ENCODE measurements at places on chromosomes 4 and X.
A peak's percentile ranks its signal among the peaks of the same experiment; 100 is the strongest.

- DNase-seq, result no peak
Measured at GRCh38 chrX:150410513-150410912, 47.4 kb downstream of the MAMLD1 start.

- no peak for DNase-seq
Measured at GRCh38 chr4:6325788-6326290, 56.2 kb downstream of the WFS1 start.

- no peak for DNase-seq
Measured at GRCh38 chr4:139175646-139176301, 1.2 kb downstream of the ELF2 start.

DNA sequence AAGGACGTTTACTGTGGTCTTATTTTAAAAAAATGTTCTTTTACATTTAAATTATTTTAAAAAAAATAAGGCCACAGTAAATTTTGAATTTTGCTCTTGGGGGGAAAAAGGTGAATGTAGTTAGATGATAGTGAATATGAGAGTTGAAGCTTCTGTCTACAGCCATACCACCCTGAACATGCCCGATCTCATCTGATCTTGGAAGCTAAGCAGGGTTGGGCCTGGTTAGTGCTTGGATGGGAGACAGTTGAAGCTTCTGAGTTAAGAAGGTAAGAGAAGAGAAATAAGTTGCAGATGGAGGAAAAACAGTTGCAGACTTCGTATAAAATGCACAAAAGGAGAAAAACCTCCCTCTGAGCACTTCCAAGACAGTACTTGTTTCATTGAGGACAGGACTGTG is 115.6 kb upstream of the NR3C2 start:
- DNase-seq, result no peak

GRCh38 chr4:37528166-37528885 is 157.8 kb downstream of the RELL1 start:
- DNase-seq, result no peak

- DNase-seq, result no peak
Measured at GRCh38 chr4:108205859-108206258, 37.1 kb upstream of the LEF1 start.

- DNase-seq, result no peak
Measured at GRCh38 chr4:117385526-117385925, 300.1 kb upstream of the TRAM1L1 start.

- DNase-seq, result no peak
Measured at GRCh38 chr4:18185491-18185890, 163.9 kb upstream of the LCORL start.

DNA sequence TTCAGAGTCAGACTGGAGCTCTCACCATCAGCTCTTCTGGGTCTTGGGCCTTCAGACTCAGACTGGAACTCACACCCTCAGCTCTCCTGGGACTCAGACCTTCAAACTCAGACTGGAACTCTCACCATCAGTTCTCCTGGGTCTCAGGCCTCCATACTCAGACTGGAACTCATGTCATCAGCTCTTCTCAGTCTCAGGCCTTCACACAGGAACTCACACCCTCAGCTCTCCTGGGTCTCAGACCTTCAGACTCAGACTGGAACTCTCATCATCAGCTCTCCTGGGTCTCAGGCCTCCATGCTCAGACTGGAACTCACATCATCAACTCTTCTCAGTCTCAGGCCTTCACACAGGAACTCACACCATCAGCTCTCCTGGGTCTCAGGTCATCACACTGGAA is 147.2 kb upstream of the MXRA5 start:
- no peak for DNase-seq

- peak; percentile 83 for DNase-seq
Measured at GRCh38 chr4:163482190-163482589, 8.6 kb upstream of the TKTL2 start.

- DNase-seq, result no peak
Measured at GRCh38 chr4:139658586-139659382, 6.8 kb upstream of the MGST2 start.

GRCh38 chrX:104565791-104566680 is at the start of gene IL1RAPL2:
Gene IL1RAPL2 (plus strand): TSS chrX:104566199.
- no peak for DNase-seq

- DNase-seq, result no peak
Measured at GRCh38 chr4:185998791-185999190, 70.2 kb upstream of the TLR3 start.

- peak; percentile 55 for DNase-seq
Measured at GRCh38 chrX:140065961-140066662, 100.8 kb upstream of the CXorf66 start.

DNA sequence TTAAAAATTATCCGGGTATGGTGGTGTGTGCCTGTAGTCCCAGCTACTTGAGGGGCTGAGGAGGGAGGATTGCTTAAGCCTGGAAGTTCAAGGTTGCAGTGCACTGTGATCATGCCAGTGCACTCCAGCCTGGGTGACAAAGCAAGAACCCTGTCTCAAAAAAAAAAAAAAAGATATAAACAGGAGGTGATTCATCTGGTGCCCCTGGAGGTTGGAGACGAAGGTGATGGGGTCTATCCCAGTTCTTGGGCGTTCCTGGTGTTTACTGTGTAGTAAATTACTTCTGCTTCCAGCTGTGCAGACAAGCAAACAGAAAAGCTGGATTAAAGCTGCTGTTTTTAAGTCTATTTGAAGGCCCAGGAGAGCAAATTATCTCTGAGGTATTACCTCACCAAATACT is 19.9 kb downstream of the GPKOW start:
- DNase-seq, result no peak

GRCh38 chrX:53294024-53294648 is 12.8 kb upstream of the IQSEC2 start:
- DNase-seq, result peak; percentile 7

- DNase-seq, result no peak
Measured at GRCh38 chr4:147826288-147826646, 94.4 kb downstream of the ARHGAP10 start.

DNA sequence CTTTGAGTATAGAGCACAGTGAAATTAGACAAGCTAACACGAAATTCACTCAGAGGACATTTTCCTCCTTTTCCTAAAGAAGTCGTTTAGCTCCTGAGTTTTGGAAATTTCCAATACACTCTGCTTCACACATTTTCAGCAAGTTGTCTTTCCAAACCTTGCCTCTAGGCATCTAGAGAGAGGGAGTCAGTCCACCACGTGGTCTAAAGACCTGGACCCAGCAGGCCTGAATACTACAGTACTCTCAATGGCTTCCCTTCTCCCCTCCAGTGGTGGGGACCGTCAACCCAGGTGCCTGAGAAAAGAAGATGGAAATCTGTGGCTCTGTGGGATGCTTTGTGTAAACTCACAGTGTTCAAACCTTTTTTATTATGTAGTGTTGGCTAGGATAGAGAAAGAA is 13.9 kb upstream of the SCML2 start:
- DNase-seq, result no peak

DNA sequence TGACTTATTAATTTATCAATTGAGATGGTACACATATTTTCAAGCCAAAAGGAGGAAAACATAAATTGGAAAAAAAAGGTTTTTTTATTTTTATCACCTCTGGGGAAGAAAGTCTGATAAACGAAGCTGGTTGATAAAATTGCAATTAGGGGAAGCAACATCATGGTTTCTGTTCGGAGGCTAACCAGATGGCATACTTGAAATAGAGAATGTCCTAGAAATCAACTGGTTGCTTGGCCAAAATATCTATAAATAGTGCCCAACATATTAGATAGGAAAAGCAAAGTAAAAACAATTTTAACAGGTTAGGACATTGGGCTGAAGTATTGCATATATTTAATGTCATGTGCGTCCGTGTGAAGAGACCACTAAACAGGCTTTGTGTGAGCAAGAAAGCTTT is 14.3 kb downstream of the KLKB1 start:
- no peak for DNase-seq

DNA sequence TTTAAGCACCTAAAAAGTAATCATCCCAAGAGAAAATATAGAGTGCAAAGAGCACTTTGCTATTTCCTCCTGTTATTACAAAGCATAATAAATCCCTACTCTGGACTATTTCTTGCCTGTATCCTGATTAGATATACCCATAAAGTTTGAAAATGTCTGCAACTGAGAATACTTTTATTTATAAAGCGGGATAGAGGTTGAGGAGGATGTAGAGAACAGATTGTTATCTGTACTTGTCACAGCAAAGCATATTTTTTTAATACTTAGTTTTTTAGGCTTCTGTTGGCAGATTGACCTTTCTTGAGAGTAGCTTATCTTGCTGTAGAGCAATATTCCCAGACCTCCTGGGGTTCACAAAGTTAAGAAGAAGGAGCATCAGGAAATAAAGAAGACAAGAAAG is 396.1 kb downstream of the KCNIP4 start:
- DNase-seq, result no peak

DNA sequence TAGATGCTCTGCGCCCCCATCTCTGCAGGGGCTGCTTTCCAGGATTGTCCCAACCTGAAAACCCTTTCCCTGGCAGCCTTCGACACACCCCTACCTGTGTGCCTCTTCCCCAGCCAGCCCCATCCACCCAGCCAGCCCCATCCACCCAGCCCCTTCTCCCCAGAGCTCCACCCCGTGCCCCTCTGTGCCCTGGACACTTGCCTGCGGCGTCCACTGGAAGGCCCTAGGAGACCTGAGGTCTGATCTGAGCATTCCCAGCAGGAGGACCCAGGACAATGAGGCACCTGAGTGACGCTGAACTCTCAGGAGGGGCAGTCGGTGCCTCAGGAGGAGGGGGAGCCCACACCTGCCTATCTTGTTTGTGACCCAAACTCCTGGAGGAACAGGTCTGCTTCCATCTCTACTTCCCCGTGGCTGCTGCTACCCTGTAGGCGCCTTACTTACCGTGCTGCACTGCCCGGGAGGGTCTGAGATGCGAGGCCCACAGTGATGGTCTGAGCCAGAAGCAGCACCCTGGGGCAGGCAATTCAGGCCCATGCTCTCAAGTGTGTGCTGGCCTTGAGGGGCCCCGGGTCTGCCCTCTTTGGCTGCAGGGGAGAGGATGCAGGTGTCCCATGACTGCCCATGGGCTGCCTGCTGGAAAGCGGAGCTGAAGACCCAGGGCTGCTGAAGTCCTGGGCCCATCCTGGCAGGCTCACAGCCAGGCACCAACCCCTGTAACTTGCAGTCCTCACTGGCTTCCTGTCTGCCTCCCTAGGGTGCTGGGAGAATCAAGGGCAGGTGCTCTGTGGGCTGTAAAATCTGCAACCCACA is 4.9 kb downstream of the LRPAP1 start:
- no peak for DNase-seq

GRCh38 chrX:66074920-66075879 is 35.3 kb upstream of the VSIG4 start:
- DNase-seq, result peak; percentile 78

DNA sequence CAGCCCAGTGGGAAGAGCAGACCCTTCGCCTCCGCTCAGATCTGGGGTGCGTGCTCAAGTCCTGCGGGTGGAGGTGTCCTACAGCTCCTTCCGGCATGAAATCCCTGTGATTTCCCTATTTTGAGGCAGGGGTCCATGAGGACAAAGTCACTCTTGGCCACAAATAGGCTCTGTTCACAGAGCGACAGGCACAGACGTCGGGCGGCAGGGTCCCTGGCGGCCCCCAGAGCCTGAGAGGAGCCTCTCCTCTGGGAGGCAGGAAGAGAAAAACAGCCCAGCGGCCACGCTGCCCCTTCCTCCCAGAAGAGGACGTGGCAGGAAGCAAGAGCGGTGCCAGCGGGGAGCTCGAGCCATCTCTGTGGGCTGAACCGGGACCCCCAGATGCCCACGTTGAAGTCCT is 38.7 kb downstream of the ABLIM2 start:
- no peak for DNase-seq

DNA sequence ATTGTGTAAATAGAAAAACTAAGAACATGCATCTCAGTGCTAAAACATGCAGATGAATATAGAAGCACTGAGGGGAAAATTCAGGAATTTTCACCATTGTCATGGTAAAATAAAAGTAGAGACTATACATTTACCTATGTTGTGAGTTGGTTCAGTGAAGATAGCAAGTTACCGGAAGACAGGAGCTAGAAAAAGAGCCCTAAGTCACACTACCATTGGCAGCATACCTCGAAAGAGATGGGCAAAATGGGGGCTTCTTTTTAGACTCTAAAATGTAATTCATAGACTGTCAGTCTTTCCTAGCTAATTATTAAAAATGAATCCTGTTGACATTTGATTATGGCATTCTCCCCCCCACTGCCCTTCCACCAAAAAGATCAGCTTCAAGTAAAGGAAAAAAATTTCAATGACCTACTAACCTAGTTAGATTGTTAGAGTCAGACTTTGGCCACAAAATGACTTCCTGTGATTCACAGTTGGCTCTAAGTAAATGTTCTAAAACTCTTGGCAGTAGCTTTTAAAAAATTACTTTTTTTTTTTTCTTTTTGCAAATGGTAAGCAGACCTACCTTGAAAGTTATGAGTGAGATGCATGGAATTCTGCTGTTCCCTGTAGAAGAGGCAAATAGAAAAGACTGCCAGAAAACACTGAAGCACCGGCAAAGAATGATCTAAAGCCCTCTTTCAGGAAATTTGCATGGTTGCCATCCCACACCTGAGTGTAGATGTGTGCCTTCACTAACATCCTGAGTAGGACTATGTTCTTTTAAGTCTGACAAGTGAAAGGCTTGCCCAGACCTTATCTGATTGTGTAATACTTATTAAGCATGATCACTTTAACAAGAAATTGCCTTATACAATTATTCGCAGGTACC is 26.4 kb upstream of the ARSJ start:
- no peak for DNase-seq

GRCh38 chr4:30867427-30867826 is 147.3 kb downstream of the PCDH7 start:
- no peak for DNase-seq

- DNase-seq, result no peak
Measured at GRCh38 chrX:49925176-49925575, 2.8 kb downstream of the CLCN5 start.

GRCh38 chrX:5397409-5397808 is 831.3 kb downstream of the NLGN4X start:
- DNase-seq, result no peak

- peak; percentile 69 for DNase-seq
Measured at GRCh38 chr4:112075129-112075753, 70.0 kb upstream of the FAM241A start.

DNA sequence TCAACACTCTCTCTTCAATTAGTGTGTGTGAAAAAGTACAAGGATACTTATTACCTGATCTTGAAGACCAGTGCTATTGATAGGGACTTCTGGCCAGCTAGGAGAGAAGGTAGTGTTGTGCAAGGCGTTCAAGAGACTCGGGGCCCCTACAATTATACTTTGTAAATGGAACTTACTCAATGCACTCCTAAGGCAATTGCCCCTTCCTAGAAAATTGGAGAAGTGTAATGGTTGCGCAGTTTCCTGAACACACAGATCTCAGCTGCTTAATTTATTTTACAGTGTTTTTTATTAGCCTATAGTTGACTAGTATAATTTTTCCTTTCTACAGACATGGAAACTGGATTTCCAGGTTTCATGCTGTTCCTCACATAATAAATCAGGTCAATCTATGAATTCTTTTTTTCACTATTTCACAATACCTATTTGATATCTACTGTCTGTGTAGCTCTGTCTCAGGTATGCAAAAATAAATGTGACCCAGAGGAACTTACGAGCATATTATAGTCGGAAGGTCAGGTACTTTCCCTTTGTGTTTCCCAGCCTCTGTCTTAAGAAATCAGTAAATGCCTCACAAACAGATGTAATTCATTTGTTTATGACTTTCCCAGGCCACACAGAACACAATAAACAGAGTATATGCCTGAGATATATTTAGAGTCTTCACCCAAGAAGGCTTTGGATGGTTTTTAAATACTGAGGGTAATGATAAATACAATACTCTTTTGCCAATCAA is 89.1 kb upstream of the TET2 start:
- DNase-seq, result peak; percentile 77

GRCh38 chr4:160129439-160129838 is 1026.6 kb downstream of the RAPGEF2 start:
- no peak for DNase-seq
